ENCODE measurements at places on chromosomes 12 and 14.

- no peak for DNase-seq
Measured at GRCh38 chr12:12614342-12614741, 2.7 kb downstream of the CREBL2 start.

DNA sequence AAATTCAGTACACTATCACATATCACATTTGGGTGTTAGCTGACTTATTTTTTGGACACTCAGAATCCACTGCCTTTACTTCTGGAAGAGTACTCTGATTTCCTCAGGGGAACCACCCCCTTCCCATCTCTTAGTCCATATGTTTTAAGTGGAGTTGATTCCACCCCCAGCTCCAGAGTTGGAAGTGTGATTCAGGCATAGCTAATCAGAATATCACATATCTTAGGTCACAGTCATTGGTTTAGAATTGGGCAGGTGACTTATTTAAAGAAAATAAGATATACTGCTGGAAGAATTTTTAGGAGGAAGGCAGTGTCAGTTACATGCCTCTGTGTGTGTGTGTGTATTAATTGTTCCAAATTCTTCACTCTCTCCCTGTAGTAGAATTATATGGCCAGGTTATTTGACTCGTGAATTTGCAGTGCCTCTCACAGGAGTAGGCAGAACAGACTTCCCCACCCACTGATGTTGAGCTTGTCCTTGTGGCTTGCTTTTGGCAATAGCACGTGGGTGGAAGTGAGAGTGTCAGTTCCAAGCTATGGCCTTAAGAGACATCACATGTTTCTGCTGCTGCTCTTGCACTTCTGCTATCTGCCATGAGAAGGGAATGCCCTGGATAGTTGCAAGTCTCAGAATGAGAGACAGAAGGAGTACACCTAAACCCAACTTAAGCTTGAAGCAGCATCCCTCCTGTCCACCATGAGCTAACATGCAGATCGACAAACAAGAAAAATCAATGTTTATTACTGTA is 6.4 kb upstream of the GAS2L3 start:
- DNase-seq, result no peak

DNA sequence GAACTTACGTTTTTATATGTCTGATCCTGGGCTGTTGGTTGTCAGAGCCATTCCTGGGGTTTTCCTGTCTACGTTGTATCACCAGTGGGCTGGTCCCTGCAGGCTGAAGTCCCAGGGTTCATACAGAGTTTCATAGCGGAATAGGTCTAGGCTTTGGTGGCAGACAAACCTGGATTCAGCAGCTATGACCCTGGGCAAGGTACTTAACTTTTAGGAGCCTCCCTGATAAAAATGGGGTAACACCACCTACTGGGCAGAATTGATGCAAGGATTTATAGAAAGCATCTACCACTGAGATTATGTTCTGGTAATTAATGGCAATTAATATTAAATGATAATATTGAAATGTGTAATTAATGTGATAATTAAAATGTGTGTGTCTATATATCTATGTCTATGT is 141.2 kb downstream of the SYNE2 start:
- no peak for DNase-seq

GRCh38 chr12:132446633-132447326 is 43.2 kb upstream of the FBRSL1 start:
- DNase-seq, result no peak

GRCh38 chr12:90940872-90941499 is 14.0 kb downstream of the CCER1 start:
- peak; percentile 21 for DNase-seq

All from Daoy (cell line).